Activated CD8-positive, alpha-beta memory T cell treated with anti-CD3 and anti-CD28 coated beads for 1 hour (primary cell): ENCODE measurements at places on chromosomes 7 and 10.

GRCh38 chr7:84144935-84145334 lies 49.7 kb downstream of the SEMA3A start:
- no peak for DNase-seq

DNA sequence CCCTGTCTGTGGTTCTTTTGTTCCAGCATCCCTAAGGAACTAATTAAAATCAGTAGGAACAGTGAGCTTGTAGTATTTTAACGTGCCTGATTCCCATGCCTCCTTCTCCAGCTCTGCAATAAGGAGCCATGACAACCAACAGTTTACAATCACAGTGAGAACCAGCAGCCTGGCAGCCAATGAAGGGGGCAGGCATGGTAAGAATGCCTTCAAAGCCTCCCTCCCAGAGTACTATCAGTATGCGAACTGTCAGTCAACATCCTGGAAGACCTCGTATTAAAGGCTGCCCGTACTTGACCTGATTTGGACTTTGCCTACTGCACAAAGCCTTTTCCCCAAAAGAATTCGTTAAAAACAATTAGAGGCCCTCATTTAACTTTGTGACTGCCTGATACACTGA lies 7.7 kb downstream of the ZPBP start:
- no peak for DNase-seq

GRCh38 chr10:72659694-72660093 lies 32.2 kb upstream of the MCU start:
- DNase-seq = no peak

GRCh38 chr7:47787249-47788069 lies 160.8 kb downstream of the PKD1L1 start:
- no peak for DNase-seq

DNA sequence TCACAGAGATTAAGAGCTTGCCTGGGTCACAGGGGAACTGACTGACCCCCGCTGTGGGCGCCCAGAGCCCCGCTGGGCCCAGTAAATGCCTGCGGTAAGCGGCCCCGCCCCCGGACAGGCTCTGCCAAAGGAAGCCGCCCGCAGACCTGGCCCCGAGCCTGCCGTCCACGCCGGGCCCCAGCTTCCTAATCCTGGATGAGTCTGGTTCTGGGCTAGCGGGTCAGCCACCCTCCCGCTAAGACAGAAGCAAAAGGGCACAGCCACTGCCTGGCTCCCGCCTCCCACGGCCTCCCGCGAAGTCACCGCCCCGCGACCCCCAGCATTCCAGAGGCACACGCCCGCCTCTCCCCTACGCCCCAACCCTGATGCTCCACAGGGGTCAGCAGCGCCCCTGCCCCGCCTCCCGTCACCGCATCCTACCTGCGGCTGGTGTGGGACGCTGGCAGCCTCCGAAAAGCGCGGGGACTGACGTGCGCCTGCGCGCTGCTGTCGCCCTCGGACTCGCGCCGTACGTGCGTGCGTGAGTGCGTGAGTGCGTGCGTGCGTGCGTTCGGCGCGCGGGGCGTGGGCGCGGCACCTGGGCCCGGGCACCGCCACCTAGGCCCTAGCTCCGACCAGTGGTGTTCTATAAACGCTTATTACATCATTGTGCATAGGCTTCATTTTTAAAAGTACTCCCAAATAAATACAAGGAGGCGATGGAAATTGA lies at the start of gene FIGNL1:
Gene FIGNL1 (minus strand): TSS at position 470 of the 709 bp plus-strand sequence. CDS start 3,063 bp downstream, outside the sequence.
- DNase-seq = peak; percentile 68

DNA sequence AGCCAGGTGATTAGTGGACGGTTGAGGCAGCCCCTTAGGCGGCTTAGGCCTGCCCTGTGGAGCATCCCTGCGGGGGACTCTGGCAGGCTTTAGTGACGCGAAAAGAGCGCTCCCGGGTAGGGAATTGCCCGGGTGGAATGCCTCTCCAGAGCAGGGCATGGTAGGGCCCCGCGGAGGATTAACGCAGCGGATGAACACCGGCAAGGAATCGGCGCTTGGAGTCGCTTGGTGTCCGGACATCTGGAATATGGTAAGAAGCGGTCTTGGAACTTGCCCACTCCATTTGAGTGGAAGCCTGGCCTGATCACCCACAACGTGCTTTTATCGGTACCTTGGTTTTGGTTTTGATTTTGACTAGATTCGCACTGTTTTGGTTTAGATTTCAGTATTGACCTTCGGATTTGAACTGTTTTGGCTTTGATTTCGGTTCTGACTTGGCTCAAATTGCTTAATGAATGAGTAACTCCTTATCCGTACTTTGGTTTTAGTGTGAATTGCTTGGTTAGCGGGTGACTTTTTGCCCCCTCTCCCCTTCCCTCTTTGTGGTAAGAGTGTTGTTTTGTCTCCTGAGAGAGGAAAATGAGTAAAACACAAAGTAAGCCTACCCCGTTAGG lies 24.2 kb upstream of the CHST3 start:
- no peak for DNase-seq

DNA sequence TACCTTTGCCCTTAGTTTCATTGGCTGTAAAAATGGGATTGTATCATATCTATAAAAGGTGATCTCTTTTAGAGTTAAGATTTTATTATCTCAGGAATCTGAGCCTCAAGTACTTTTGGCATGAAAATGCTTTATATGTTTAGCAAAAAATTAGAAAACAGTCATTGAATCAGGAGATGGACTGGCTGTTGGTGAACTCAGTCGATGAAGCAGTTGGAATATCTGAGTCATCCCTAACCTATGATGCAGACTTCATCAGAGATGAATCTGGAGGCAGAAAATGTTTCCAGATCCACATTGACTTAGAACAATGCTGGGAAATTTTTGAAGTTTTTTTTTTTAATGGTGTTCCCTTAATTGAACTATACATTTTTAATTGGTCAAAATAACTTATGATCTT lies 228.5 kb downstream of the SLC25A13 start:
- no peak for DNase-seq

- DNase-seq = no peak
Measured at GRCh38 chr10:117441812-117442443, 66.7 kb upstream of the PDZD8 start.

- DNase-seq = no peak
Measured at GRCh38 chr10:97593421-97593820, 3.9 kb downstream of the C10orf62 start.

DNA sequence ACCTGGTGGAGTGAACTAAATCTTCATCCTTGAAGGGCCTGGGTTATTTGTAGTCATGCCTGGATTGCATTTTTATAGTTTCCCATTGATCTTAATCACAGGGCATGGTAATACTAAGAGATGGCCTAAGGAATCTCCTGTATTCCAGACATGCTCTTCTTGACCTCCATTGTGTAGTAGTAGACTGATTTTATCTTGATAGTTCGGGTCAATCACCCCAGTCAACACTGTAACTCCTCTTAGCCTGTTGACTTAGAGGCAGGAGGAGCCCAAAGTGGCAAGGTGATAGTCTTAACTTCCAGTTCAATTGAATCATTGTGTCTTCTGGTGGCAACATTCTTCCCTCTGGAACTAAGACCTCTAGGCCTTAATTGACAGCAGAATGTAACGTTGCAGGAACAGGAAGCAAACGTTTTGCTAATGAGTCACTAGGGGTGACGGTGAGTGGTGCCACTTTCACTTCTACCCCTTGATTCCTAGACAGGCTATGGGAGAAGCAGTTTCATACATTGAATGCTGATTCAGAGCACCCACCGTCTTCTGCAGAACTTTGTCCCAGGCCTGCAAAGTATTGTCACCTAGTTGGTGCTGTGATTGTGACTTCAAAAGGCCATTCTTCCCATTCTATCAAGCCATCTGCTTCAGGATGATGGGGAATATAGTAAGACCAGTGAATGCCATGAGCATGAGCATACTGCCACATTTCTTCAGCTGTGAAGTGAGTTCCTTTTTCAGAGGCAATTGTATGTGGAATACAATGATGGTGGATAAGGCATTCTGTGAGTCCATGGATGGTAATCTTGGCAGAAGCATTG lies 24.0 kb upstream of the PAPSS2 start:
- DNase-seq = no peak

DNA sequence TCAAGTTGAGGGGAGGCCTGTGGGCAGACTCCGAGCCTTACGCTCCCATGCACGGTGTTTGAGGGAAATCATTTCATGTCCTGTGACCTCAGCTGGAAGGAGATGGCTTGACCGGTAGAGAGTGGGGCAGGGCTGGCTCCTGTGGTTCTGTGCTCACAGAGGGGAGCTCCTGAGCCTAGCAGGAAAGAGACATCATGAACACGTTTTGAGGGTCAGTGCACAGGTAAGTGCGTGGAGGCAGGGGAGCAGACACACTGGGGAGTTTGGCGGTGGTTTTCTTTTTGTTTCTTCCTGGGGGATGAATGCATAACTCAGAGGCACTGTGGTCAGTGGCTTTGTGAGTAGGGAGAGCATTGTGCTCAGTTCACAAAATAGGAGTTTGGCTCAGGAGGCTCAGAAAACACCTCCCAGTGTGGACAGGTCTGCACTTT lies 22.5 kb downstream of the ADCY1 start:
- DNase-seq = no peak

GRCh38 chr7:113000316-113001020 lies 86.2 kb downstream of the GPR85 start:
- no peak for DNase-seq

DNA sequence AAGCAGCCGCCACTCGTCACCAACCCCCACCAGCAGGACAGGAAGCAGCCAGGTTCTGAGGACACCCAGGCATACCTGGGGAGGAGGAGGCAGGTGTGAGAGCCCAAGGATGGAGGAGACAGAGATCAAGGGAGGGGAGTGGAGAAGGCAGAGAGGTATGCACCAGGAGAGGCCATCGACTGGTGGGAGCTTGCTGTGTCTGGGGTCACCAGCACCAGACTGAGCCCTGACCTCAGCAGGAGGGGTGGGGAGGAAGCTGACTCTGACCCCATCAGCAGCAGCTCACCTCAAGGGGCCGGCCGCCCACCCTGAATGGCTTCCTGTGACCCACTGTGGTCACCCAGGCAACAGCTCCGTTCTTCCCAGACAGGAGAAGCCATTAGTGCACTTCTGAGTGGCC lies 7.8 kb downstream of the VIPR2 start:
- no peak for DNase-seq

DNA sequence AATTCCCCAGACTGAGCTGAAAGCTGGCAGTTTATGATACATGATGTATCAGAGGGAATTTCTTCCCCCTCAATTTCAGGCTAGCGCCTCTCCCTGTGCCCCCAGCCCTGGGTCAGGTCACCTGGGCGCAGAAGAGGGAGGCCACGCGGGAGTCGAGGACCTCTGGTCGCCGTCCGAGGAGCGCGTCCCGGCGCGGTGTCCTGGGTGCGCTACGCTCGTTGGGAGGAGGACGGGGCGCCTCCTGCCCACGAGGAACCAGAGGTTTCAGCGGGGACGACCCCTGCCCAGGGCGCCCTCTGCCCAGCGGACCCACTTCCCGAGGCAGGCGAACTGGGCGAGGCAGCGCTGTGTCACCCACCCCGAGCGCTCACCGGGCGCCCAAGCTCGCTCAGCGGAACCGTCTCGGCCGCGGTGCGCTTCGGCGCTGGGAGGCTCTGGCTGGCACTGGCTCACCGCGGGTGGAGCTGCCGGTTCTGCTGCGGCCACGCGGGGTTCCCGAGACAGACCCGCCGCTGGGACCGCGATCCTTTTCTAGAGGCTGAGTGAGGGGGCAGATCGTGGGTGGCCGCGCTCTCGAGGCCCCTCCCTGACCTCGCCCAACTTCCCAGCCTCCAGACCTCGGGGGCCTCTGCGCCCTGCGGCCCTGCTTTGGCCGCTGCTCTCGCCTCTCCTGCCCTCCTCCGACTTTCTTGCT lies at the start of gene FAM237B:
Gene FAM237B (minus strand): TSS at position 504 of the 694 bp plus-strand sequence. CDS start 1,556 bp downstream, outside the sequence.
- DNase-seq = no peak

DNA sequence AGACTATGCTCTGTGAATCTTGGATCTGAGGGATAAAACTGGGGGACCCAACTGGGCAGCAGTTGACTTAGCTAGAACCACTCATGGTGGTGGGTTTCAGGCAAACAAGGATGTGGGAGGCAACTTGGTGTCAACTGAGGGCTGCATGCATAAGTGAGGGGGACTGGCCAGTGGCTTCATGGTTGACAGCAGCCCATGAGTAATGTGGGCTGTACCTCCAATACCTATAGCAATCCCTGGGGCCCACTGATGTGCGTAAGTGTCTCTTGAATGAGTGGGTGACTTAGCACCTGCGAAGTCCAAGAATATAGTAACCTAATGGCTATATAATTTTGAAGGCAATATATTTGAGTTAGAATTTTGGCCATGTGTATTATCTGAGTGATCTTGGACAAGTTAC lies 13.7 kb upstream of the MAP3K8 start:
- no peak for DNase-seq

DNA sequence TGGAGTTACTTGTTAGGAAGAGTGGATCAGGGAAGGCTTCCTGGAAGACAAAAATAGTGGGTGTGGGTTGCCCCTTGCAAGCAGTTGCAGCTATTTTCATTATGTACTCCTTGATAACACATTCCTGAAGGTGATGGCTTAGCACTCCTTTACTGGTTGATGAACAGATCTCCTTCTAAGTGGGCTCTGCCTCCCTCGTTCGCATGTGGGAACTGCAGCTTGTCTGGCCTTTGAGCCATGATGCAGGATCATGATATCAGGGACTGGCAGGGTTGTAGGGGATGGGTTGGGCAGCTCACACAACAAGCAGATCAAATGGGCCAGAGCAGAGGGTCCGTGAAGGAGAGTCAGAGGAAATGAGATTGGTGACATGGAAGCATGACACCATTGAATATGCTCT lies 28.8 kb upstream of the LRRC4 start:
- no peak for DNase-seq
